Activated gamma-delta T cell (primary cell): ENCODE measurements at places on chromosomes 7 and 10.

- DNase-seq: no peak
Observed at GRCh38 chr10:35488228-35488627, 116.9 kb upstream of the GJD4 start.

DNA sequence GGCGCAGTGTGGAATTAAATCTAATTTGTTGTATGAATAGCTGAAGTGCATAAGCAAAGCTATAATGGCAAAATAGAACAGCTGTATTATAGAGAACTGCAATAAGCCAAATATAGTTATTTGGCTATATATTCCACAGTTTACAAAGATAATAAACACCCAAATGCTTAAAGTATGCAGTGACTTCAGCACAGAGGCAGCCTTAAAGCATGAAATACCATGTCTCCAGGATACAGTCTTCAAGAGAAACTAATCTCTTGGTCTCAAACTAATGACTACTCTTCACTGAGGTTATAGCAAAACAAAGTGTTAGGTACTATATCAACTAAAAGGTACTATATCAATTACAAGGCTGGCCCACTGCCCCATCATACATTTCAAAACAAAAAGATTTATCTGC is 48.0 kb downstream of the NT5C2 start:
- DNase-seq: no peak

- no peak for DNase-seq
Observed at GRCh38 chr7:19674266-19674960, 34.4 kb downstream of the POLR1F start.

GRCh38 chr10:69624245-69624786 is 5.7 kb upstream of the FAM241B start:
- DNase-seq: no peak

GRCh38 chr7:134741907-134742635 is 37.4 kb upstream of the CALD1 start:
- no peak for DNase-seq

DNA sequence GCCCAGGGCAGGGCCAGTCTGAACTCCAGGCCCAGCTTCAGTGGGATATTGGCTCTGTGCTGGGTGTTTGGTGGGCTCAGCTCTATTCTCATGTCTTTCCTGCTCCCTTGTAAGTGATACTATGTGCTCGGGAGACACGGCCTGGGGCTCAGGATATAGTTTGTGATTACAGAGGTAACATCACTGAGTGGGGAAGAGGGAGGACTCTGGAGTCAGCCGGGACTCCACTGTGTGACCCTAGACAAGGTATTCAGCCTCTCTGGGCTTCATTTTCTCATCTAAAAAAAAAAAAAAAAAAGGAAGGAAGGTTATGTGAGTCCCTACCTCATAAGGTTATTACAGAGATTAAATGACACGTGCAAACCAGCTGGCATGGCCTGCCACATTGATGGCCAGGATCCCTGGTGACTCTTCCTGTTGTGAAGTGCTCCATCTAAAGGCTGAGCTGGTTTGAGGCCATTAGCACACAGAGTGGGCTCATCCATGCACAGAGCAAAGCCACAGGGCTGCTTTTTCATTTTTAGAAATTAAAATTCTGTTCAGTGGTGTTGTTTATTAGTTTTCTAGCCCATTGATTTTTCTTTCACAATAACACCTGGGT is 15.7 kb downstream of the SLC13A4 start:
- no peak for DNase-seq

DNA sequence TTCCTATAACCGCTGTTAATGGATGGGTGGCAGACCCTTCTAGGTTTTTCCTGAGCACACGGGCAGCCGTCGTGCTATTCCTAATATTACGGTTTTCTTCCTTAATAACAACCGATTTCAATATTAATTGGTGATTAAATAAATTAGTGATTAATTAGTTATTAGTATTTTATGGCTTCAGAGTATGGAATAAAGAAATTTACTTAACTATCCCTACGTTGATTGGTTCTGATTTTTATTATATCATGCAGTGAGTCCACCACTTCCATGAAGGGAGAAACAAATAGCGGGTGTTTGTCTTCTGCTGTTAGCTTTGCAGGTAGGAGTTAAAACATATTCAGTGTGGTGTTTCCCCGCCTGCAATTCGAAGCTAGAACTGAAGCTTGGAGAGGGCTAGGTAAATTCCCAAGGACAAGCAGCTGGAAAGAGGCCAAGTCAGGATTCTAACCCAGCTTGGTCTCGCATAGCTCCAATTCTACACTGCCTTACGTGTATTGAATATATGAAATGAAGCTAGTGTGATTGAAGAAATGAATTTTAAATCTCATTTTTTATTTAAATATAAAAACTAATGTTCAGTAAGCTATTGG is 928 bp upstream of the CSTF2T start:
- DNase-seq: no peak

DNA sequence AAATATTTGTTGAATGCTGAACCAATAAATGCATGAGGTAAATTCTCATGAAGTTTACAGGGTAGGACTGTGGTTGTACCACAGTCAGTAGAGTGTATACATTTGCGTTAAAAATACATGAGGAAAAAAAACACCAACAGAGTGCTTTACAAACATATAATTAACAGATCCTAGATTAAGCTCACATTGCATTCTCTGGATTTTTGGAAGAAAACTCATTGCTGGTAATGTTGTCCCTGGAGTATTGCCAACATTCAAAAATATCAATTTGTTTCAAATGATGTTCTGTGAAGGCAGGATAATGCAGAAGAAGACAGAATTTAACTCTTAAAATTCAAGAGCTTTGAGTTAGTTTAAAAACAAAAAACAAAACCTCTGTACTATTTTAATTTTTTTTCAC is 95.5 kb downstream of the MBL2 start:
- no peak for DNase-seq

DNA sequence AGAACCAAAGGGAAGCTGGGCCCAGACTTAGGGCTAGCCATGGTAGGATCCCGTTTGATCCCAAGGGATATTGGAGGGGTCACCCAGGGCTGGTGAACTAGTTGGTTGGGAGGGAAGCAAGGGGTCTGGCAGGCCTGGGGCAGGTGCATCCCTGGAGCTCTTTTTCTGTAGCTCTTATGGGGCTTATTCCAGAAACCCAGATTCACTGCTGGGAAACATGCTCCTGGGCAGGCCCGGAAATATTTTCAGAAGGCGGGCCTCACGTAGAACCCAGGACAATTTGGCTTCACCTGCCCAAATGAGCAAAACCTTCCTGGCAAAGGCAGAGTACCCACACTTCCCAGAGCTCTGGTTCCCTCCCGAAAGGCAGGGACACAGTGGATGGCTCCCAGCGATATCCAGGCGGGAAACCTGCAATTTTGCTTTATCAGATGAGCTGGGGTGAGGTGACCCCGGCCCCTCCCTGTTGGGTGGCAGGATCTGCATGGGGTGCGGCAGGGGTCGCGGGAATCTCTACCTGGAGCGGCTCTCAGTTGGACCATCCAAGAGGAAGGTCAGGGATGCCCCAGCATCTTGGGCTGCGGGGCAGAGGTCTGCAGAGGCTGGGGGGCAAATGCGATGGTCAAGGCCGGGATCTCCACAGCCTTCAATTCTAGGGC is 533.9 kb downstream of the TCERG1L start:
- DNase-seq: no peak

GRCh38 chr10:100216006-100216405 is 13.4 kb downstream of the CHUK start:
- no peak for DNase-seq

DNA sequence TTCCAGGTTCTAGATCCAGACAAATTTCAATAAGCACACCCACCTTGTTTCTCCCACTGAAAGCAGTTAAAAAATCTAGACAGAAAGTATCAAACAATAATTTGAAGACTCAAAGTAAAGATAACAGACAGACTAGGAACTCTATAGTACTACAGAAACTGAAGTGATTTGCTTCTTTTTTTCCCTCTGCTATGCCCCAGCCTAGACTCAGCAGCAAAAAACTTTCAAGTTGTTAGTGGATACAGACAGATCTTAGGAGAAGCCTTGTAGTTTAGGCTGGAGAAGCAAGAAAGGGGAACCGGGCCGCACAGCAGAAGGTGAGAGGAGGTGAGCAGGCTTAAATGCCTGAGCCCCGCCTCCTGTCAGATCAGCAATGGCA is 65.1 kb downstream of the IGF2BP3 start:
- DNase-seq: no peak

- DNase-seq: no peak
Observed at GRCh38 chr7:143884969-143885559, 16.9 kb downstream of the TCAF1 start.

DNA sequence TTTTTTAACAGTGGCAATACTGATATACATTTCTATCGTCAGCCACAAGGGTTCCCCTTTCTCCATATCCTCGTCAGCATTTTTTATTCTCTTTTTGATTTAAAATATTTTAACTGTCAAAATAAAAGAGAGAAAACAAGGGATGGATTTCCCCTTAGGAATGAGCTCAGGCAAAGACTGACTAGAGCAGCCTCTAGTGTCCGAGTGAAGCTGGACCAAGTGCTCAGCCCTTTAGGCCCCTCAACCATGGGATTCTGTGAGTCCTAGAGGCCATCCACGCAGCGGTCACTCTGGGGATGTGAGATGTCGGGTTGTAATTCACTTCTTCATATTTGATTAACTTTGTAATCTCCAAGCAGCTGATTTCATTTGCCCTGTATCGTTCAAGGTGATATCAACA is 137.4 kb upstream of the RNF32 start:
- no peak for DNase-seq

DNA sequence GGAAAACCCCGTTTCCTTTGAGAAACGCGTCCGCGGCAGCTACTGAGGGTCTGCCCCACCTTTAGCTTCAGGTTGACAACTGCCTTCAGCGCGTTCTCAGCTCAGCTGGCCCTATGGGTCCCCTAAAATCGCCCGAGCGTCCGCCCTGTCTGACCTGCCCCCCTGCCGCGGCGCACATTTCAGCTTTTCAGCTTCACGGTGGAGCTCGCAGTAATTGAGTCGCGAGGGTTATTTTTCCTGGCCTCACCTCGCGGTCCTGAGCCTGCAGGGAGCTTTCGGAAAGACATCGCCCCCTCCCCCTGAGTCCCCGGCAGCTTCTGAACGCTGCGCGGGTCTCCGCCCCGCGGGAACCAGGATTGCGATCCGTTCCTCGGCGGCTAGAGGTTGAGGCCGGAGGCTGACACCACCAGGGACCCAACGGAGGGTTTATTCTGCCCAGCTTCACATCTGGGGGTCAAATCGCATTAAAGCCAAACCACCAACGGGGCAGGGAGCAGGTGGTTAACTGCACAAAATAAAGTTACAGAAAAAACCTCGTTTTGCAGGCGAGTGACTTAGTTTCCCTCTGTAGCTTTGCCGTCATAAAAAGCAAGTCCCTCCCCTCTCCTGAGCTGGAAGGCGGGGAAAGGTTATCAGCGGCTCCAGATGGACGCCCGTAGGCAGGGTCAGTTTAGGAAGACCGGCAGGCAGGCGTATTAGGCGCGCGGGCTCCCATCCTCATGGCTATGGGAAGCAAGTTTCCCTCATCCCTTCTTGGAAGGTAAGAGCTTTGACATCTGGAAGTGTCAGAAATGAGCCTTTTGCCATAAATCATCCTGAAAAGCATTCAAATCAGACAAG is 11.0 kb downstream of the TWIST1 start:
- DNase-seq: no peak

DNA sequence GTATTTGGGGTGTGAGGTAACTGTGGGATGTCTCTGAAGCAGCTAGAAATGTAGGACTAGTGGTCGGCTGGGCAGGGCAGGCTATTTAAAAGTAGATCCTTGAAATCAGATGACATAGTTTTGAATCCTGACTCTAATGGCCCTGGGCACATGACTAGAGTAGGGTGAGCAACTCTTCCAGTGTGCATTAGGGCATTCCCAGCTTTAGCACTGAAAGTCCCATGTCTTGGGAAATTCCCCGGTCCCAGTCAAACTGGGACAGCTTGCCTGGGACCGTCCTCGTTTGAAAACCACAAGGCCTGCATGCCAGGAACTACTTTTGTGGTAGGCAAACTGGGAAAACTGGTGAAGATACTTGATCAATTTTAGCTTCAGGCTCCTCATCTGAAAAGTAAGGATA is 255.3 kb downstream of the PTEN start:
- DNase-seq: no peak

DNA sequence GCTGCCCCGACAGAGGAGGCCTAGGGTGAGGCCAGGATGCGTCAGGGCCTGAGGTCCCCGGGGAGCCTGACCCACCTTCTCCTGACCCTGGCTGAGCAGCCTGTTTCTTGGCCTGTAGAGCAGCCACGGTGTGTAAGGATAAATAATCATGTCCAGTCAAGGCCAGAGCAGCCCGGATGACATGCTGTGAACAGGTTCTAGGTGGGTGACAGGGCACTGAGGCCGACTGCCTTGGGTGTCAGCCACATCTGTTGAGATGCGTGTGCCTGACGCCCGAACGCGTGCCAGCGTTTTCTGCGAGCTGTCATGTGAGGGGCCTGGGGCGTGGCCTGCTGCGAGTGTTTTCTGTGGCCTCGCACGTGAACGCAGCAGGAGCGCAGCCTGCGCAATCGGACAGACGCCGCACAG is 118.3 kb downstream of the FAM53B start:
- DNase-seq: no peak

DNA sequence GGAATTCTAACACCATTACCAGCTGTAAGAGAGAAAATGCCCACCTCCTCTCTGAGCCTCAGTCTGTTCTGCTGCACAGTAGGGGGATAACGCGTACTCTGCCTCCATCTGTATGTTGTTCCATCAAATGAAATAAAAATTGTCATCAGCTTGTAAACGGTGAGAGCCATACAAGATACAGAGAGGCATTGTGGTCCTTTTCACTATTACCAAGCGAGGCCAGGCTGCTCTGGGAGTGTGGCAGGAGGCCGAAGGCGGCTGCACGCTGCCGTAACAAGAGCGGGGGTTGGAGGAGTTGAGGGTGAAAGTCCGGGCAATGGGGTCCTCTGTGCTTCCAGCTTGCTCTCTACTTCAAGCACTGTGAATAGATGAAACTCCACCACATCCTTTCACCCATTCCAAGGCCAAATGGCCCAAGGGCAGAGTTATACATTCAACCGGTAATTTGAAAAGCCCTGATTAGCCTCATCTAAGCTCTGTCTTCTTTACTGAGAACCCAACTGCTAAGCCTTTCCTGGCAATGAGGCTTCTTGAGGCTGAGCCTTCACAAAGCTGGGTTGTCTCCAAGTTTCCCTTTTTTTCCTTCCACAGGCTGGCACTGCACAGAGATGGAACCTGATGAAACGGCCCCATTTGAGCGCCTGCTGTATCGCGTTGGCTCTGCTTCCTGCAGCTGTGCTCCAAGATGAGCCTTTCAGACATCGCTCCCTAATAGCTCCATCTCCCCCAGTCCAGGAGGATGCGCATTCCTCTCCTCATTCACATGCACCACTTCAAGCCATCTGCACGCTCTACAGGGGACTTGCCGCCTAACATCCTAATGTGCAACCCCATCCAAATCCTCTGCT is 47.2 kb downstream of the PYROXD2 start:
- DNase-seq: no peak
